CD4-positive, CD25-positive, alpha-beta regulatory T cell (primary cell): ENCODE measurements at places on chromosomes 11 and 22. TPM values are rescaled to one million over a fixed set of nuclear protein-coding genes. Genes with fewer than 3 reads are reported as not detected.

TSPAN32 gene
- total RNA-seq, result 60.0 TPM

SMIM35 gene
- total RNA-seq, result 1.2 TPM

ARCN1 gene
- total RNA-seq, result 76.6 TPM

OR8G5 gene
- total RNA-seq, result not detected

DNA sequence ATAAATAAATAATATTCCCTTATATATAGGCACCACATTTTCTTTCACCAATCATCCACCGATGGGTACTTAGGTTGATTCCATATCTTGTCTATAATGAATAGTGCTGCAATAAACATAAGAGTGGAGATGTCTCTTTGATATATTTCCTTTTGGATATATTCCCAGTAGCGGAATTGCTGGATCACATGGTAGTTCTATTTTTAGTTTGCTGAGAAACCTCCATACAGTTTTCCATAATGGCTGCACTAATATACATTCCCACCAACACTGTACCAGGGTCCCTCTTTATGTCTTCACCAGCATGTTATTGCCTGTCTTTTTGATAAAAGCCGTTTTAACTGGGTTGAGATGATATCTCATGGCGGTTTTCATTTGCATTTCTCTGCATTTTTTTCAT is 23.6 kb downstream of the PAMR1 start:
- no peak overlapping the region for H3K4me3 ChIP-seq
- H3K4me1 ChIP-seq, result no peaks in the 10 kb centered on the region
- no peaks in the 10 kb centered on the region for H3K36me3 ChIP-seq
- H3K27me3 ChIP-seq, result peaks cover 2% of the 10 kb centered on the region
- H3K27ac ChIP-seq, result no peak overlapping the region

DNA sequence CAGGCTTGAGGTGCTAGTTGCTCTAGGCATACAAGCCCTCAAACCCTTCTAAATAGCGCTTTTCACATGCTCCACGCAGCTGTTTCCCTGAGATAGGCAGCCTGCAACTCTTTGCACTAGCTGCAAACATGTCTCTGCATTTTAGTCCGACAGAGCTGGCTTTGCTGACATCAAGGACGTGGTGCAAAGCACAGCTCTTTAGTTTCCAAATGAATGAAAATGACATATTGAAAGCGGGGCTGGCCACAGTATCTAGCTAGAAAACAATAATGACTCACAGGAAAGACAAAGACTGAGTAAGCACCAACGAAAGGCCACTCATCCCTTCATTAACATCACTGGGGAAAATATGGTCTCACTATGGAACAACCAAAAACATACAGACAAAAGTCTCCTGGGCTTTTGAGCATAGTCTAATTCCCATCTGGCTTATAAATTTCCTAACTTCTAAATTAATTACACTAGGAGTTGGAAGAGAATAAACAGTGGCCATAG is 15.3 kb upstream of the ZC3H12C start:
- H3K36me3 ChIP-seq, result no peaks in the 10 kb centered on the region
- peak overlapping the region; percentile 23 for H3K4me3 ChIP-seq
- peak overlapping the region; percentile 15 for H3K27ac ChIP-seq
- DNase-seq, result peak; percentile 6
- H3K4me1 ChIP-seq, result peaks cover 4% of the 10 kb centered on the region
- no peaks in the 10 kb centered on the region for H3K27me3 ChIP-seq

- H3K27me3 ChIP-seq, result no peaks in the 10 kb centered on the region
- peak; percentile 23 for DNase-seq
- no peaks in the 10 kb centered on the region for H3K36me3 ChIP-seq
- H3K4me1 ChIP-seq, result no peaks in the 10 kb centered on the region
- no peak overlapping the region for H3K27ac ChIP-seq
- no peak overlapping the region for H3K4me3 ChIP-seq
Observed at GRCh38 chr11:126716456-126717083, 284.0 kb downstream of the KIRREL3 start.

DNA sequence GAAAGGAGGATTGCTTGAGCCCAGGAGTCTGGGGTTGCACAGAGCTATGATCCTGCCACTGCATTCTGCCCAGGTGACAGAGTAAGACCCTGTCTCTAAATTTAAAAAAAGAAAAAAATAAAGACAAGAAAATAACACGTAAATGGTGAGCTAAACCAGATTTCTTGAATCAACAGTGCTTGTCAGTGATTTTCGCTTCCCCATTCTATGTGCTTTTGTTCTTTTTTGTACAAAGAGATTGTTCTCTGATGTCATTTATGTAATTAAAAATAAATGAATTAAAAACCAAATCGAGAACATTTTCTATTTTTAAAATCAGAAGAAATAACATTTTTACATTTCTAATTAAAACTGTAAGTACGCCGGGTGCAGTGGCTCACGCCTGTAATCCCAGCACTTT is 19.8 kb upstream of the SLC29A2 start:
- no peak overlapping the region for H3K4me3 ChIP-seq
- no peaks in the 10 kb centered on the region for H3K36me3 ChIP-seq
- no peak overlapping the region for H3K27ac ChIP-seq
- peaks cover 3% of the 10 kb centered on the region for H3K27me3 ChIP-seq
- peaks cover 1% of the 10 kb centered on the region for H3K4me1 ChIP-seq

GRCh38 chr22:42780070-42780540 is 59.4 kb upstream of the A4GALT start:
- H3K36me3 ChIP-seq, result no peaks in the 10 kb centered on the region
- no peak overlapping the region for H3K27ac ChIP-seq
- peak; percentile 88 for DNase-seq
